Lower leg skin (tissue), 4 donors: ENCODE measurements at places on chromosomes 5 and 9. TPM values are rescaled to one million over a fixed set of nuclear protein-coding genes. Genes with fewer than 3 reads are reported as not detected.
A peak's percentile ranks its signal among the peaks of the same experiment; 100 is the strongest.

FOXD4L4 gene
- total RNA-seq = 0.17 TPM

GRCh38 chr5:80990527-80990926 is 30.4 kb downstream of the RASGRF2 start:
- no peak for DNase-seq

DNA sequence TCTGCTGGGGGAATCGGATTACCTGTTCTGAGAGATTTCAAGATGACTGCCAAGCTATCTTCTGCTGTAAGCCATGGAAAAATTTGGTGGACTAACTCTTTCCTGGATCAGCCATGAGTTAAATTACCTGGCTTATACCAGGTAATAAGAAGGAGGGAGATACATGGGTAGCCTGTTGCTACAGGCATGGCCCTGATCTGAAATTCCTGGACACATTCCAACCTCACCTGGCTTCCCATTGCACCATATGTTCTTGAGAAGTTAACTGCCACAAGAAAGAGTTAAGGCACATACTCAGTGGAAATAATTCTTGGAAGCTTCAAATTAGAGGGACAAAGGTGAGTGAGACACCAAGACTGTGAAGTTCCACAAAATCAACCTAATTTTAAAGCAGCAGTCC is 371.3 kb downstream of the ACTL7B start:
- DNase-seq = no peak

- no peak for DNase-seq
Measured at GRCh38 chr5:1086137-1086536, 25.7 kb downstream of the SLC12A7 start.

GRCh38 chr5:64685866-64686265 is 4.4 kb upstream of the SHISAL2B start:
- DNase-seq = no peak

CYLC2 gene
- total RNA-seq = not detected

DNA sequence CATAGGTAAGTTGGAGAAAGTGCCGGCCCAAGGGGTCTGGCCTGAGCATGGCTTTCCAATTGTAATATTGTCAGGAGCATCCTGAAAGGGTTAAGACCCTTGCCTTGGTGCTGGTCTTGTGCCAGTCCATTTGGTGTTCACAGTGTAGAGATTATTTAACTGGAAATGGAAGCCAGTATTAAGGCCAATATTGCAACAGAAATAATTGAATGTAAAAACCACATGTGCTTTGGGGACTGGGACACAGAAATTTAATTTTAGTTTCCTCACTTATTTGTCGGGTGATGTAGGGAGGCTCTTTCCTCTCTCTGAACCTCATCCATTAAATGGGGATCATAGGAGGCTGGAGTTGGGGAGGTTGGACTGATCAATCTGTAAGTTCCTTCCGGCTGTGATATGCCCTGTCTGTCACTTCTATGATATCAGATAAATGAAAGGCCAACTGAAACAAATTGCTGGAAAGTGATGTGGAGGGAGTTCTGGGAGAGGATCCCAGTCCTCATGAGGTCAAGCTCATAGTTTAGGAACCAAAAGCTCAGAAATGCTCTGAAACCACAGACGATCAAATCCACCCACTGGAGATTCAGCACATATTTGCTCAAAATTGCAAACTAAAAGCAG is 54.8 kb upstream of the COL15A1 start:
- DNase-seq = no peak

TMEM252 gene
- not detected for total RNA-seq

DNA sequence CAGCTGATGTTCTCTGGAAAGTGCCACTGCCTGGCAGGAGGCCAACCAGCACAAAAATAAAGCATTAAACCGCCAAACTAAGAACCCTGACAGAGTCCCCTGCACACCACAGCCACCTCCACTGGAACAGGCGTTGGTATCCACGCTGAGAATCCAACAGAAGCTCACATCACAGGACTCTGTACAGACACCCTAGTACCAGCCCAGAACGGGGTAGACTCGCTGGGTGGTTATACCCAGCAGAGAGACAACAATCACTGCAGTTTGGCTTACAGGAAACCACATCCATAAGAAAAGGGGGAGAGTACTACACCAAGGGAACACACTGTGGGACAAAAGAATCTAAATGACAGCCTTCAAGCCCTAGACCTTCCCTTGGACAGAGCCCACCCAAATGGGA is 15.0 kb upstream of the POU5F2 start:
- DNase-seq = no peak

DNA sequence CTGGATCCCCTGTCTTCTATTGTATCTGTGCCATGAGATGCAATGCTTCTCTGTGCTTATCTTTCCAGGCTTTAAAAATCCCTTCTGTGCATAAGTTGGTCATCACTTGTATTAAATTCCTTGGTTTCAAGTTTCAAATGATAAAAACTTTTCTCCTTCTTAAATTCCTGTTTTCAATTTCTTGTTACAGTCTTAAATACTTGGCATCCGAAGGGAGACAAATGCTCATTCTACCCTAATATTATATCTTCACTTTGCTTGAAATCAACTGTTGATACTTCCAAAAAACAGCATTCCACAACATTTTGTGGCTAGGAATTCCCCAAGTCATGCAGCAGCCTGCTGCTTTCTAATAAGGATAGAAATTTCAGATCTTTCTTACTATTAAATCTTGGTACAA is 413.2 kb upstream of the ACTBL2 start:
- no peak for DNase-seq

GRCh38 chr9:130243015-130243881 is 22.3 kb upstream of the HMCN2 start:
- peak; percentile 61 for DNase-seq

DNA sequence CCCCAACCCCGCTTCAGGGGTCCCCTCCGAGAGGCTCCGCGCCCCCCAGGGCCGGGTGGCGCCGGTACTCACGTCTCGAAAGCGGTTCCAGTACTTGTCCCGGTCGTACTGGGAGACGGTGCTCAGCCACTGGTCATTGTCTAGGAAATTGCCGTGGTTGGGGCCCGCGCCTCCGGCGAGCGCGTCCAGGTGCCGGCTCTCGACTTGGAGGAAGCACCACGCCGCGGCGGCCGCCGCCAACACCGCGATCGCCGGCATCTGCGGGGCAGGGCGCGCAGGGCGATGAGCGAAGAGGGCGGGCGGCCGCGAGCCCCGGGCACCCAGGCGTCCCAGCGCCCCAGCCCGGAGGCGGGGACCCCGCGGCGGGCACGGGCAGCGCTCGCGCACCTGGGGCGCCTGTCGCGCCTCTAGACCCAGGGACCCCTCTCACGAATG is 808 bp downstream of the SPOCK1 start:
- peak; percentile 85 for DNase-seq

DNA sequence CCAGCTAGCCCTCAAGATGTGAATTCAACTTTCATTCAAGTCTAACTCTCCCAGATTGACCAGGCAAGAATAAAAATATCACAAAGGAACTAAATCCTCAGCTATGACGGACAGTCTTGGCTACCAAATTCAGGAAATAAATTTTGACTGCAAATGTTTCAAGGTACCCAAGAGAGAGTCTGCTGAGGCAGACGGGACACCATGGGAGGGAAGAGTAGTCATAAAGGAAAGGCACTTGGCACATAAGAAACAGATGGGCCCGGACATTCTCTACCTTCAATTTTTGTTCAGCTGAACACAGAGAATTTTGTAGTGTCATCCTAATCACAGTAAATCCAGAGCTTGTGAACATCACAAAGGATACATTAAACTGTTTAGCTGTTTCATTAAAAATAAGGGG is 390.0 kb downstream of the DTWD2 start:
- no peak for DNase-seq

- no peak for DNase-seq
Measured at GRCh38 chr9:133942206-133942975, 49.7 kb downstream of the VAV2 start.

DNA sequence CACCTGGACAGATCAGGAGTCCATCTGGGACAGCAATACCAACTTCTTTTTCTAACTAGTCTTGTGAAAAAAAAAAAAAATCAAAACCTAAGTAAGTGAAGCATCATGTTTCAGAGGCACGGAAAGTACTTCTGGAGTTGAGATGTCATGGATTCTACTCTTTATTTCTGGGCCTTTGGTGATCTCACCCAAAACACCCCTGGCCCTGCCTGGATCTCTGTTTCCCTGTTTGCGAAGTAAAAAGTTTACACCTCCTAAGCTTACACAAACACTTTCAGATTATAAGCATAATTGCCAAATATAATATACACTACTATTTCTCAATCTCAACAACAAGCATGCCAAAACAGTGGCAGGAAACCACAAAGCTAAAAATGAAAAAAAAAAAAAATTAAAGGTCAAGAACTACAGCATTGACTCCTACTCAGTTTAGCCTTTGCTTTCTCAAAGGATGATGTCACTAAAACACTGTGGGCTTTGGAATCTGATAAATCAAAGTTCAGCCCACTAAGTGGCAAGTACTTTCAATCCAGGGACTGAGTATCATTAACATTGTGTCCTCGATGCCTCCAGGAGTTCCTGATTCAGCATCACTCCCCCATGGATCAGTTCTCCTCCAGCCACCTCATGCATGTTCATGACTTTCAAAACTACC is 291.9 kb downstream of the NFIB start:
- no peak for DNase-seq

DNA sequence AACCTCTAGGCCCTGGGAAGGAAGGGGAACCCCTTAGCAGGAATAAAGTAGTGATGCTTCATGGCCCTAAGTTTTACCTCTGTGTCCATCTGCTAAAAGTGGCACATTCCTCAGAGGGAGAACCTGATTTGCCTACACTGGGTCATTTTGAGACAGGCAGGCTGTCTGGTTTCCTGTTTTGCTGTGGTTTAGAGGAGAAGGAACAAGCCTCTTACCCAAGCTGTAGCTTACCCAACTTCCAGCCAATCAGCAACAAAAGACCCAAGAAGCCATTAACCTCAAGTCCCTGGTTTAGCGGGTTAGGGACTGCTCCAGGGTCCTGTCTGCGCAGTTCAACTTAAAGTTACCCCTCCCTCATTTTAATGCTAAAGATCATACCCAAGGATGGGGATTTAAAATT is 411.0 kb downstream of the MAT2B start:
- DNase-seq = no peak

DNA sequence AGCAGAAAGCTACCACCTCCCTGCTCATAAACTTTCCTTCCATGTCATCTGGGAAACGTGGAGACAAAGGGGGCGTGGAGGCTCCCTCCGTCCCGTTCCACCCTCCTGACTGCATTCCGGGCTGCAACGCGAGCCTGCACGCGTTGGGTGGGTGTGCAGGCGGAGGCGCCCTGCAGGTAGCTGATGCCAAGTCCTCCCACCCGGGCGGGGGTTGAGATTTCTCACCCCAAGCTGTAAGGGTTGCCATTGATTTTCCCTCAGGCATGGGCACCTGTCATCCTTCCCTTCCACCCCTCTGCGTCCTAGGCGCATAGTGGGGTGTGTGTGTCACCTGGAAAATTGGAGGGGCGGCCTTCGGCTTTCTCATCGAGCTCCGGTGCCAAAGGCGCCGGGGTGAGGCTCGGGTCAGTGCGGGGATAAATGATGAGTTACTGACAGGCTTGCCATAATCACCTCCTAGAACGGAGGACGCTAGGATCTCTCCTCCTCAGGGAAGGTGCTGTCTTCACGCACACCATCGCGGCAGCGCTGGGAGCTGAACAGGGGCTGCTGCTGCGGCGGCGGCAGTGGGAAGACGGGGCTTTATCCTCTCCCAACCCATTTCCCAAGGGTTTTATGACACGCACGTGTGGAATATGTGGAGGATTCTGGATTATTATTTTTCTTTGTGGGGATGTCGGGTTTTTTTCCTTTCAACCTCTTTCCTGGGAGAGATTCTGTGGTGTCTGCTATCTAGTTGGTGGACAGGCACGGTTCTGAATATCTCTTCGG is 973 bp downstream of the PLPPR1 start:
- DNase-seq = no peak

GRCh38 chr5:116739571-116739970 is 164.9 kb upstream of the SEMA6A start:
- no peak for DNase-seq

SLC27A4 gene
- total RNA-seq = 76.9 TPM

GPR151 gene
- not detected for total RNA-seq

DNA sequence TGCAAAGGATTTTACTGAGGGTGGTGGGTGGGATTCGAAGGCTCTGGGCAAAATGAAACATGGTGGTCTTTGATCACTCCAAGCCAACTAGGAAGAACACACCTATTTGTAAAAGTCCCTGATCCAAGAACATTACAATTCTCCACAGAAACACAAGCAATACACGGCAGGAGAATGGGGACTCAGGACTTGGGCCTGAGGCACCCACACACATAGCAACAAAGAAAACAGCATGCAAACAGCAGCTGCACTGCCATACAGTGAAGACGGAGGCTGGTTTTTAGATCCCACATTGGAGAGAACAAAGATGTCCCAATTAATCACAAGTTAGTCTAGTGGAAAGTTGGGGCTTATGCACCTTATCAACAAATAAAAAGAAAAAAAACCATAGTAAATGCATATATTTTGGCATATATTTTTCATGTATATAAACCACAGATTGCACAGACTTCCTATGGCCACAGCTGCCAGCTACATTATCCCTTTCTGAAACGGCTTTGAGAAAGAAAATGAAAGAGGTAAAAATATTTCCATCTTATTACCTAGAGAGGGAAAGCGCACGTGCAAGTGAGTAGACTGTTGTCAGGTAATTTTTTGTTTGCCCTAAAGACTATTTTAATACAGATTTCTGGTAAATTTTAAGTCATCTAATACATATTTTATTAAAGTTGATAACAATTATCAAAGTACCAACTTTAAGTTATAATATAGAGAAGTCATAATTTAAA is 410.9 kb downstream of the BNC2 start:
- no peak for DNase-seq
